Psoas muscle (tissue), 8 donors: ENCODE measurements at places on chromosomes 1 and 21. TPM values are rescaled to one million over a fixed set of nuclear protein-coding genes. Genes with fewer than 3 reads are reported as not detected.

- no peak for DNase-seq
These were observed 49.8 kb upstream of the OLIG2 start for GRCh38 chr21:32975811-32976431.

- DNase-seq = peak; percentile 70
These were observed 787 bp downstream of the JAK1 start for GRCh38 chr1:64965366-64966157.

DNA sequence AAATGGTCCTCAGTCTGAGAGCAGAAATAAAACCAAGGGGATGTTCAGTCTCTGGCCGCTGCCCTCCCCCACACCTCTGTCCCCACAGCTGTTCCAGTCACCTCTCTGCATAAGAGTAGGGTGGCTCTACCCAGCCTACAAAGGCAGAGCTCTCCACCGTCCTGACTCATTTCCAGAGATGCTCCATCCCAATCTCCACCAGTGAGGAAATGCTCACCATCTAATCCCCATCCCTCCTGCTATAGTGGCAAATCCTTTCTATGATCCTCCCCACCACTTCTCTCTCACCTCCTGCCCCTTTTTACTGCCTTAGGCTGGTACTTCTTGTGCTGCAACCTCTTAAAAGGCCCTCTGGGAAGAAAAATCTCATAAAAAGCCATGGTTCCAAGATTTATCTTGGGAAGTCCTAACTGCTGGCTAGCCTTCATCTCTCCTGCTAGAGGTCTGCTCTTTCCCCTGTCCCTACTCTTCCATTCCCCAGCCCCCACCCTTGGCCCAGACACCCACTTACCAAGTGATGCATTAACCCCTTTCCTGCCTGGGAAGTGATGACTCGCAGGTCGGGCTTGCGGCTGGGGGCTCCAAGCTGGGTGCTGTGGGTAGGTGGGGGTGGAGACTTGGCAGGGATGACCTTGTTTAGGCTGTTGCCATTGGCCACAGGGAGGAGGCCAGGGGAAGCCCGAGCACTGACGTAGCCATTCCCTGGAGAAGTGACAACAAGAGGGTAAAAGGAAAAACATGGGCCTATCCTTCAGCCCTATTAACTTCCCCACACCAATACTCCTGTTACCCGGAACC, 23.9 kb downstream of the MEF2D start:
- DNase-seq = peak; percentile 35

- no peak for DNase-seq
These were observed 54.8 kb downstream of the SIPA1L2 start for GRCh38 chr1:232574889-232575762.

- DNase-seq = no peak
These were observed 15.2 kb downstream of the NR5A2 start for GRCh38 chr1:200042552-200043335.

DNA sequence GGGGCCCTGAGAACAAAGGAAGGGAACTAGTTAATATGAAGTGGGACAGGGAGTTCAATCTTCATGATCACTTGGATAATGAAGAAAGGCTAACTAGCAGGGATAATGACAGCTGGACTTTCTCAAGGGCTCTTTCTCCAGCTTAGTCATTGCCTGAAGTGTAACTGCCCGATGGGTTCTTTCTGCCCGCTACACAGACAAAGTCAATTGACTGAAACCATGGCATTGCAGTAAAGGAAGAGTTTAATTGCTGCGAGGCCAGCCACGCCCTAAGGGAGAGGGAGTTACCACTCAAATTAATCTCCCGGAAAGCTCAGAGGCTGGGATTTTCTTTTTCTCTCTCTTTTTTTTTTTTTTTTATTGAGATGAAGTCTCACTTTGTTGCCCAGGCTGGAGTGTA, 16.6 kb upstream of the SLC2A5 start:
- no peak for DNase-seq

DNA sequence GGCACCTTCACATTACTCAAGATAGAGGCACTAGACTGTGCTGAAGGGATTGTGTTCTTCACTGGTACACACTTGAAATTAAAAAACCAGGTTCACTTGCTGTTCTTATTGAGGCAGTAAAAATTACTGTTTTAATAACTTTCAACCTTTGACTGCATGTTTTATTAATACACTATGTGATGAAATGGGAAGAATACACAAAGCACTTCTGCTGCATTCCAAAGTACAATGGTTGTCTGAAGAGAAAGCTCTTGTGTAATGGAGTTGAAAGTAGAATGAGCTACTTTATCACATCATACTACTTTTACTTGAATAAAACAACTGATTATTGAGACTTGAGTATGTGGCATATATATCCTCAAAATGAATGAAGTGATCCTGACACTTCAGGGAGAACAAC, 49.7 kb downstream of the LRRC8C start:
- no peak for DNase-seq

GRCh38 chr1:30991862-30992606, 73.5 kb downstream of the PUM1 start:
- no peak for DNase-seq

DNA sequence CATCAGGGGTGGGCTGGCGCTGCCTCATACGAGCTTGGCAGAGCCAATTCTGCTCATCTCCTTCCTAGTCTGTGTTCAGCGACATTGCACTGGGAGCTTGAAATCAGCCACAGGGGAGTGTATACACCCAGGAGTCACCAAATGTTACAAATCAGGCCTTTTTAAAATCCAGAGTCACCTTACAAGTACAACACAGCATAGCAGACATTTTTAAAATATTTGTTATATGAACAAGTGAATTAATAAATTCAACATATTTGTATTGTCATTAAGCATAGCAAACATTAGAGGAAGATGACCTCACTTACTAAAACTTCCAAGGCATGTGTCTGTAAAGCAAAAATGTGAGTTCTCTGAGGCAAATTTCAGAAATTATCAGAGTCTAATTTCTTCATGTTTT, 210.0 kb downstream of the HLX start:
- no peak for DNase-seq

DNA sequence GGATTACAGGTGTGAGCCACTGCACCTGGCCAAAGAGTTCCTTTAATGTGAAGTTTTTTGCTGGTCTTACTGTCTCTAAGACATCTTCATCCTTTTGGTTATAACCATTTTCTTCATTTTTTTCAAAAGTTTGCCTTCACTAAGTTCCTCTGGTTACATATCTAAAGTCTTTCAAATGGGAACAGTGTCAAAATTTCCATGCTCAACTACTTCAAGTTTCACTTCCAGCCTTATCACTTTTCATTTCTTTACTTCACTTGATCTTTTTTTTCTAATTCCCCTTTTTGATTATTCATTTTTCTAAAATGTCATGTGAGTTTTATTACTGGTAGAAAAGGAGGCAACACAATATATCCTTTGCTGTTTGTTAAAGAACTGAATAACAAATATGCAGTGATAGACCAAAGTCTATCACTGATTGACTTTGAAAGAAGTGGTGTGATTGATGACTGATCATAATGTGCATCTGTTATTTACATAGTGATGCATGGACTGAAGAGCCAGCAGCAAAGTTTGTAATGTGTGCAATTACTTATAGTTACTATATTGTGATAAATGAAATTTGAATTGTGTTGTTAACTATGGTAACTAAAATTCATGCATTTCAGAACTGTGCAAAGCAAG, 16.0 kb upstream of the ZFYVE9 start:
- no peak for DNase-seq

DNA sequence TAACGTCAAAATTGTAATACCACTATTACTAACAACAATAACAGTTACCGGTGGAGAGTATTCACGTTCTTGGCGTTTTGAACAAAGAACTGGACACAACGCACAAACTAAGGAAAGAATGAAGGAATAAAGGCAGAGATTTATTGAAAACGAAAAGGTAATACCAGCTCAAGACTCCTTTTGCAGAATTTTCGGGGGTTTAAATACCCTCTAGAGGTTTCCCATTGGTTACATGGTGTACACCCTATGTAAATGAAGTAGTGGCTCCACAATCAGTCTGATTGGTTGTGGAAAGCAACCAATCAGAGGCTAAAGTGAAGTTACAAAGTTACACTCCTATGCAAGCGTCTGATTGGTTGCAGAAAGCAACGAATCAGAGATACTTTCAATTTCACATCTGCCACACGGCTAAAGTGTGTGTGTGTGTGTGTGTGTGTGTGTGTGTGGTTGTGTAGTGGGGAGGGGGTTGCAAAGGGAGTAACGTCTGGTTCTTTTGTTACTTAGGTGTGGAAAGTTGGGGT, 1.1 kb upstream of the GTF2B start:
- no peak for DNase-seq

DNA sequence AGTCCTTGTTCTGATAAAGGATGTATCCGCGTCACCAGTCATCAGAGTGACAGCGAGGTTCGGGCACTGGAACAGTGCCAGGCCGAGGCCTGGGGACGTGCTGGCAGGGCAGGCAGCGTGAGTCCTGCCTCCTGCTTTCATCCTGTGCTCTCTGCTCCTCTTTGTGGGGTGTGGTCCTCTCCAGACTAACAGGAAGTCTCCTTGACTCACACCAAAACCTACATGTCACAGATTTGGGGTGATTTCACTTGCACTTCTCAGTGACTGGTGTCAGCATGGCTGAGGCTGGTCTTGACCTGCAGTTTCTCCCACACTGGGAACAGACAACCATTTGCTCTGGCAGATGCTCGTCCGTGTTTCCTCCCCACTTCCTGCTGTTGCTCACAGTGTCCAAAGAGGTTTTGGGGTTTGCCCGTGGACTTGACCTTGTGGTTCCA, 8.8 kb upstream of the NLRP3 start:
- DNase-seq = peak; percentile 31

DNA sequence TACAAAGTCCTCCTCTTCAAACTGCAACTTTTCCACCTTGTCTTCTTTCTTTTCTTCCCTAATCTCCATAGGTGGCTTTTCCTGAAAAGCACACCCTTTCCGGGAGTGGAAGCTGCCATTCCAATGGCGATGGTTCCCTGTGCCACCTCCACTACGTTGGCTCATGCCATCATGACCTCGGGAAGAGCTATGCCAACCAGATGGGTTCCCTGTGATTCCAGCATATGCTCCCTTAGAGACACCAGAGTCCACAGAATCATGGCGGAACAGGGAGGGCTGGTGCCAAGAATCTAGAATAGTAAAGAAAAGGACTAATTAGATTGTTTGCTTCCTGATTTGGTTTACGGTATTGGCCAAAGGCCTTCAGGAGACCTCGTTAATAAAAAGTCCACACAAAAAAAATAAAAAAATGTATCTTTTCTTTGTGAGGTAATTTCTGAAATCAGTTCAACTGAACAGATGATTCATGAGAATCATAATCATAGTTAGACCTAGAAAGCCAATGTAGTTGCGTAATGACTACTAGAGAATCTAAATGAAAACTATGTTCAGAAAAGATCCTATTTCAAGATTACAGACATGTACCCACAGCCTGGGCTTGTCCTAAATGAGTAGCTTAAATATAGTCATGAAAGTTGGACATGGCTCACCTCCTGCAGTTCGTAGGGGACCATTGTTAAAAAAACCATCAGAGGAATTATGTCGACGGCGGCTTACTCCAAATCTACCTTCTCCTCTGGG, 30.9 kb upstream of the CCDC17 start:
- no peak for DNase-seq

DNA sequence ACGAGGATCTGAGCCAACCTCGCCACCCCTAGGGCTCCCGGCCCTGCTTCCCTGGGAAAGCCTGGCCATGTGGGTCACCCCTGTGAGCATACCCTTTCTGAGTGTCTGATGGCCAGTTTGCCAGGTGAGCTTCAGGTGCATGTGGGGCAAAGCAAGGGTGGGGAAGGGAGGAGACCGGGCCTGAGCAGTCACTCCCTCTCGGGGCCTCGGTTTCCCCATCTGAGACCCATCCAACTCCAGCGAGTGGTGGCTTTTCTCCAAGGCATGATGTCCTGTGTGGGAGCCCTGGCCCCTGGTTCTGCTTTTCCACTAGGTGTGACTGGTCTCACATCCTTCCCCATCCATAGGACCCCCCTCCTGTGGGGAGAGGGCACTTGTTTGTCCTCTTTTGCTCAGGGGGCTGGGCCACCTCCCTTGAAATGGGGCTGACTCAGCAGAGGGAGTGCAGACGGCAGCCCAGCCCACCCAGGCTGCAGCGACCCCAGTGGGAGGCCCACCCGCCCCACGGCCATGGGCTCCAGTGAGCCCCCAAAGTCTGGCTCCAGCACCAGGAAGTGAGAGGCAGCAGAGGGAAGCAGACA, 1.7 kb upstream of the WNT9A start:
- DNase-seq = no peak

DNA sequence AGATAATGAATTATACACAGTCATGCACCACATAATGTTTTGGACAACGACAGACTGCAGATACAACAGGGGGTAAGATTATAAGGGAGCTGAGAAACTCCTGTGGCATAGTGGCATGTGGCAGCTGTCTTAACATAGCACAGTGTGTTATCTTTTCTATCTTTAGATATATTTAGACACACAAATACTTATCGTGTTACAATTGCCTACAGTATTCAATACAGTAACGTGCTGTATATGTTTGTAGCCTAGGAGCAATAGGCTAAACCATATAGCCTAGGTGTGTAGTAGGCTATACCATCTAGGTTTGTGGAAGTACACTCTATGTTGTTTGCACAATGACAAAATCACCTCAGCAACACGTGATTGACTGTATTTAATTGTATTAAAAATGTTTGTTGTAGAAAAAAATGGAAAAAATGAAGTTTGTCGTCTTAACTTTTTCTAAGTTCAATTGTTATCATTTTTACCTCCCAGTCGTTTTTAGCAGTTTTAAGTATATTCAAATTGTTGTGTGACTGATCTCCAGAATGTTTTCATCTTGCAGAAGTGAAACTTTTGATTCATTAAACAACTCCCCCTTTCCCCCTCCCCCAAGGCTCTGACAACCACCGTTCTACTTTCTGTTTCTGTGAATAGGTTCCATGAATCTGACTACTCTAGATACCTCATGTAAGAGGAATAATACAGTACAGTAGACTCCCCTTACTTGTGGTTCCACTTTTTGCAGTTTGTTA, 351.0 kb upstream of the B3GALT2 start:
- DNase-seq = no peak

DNA sequence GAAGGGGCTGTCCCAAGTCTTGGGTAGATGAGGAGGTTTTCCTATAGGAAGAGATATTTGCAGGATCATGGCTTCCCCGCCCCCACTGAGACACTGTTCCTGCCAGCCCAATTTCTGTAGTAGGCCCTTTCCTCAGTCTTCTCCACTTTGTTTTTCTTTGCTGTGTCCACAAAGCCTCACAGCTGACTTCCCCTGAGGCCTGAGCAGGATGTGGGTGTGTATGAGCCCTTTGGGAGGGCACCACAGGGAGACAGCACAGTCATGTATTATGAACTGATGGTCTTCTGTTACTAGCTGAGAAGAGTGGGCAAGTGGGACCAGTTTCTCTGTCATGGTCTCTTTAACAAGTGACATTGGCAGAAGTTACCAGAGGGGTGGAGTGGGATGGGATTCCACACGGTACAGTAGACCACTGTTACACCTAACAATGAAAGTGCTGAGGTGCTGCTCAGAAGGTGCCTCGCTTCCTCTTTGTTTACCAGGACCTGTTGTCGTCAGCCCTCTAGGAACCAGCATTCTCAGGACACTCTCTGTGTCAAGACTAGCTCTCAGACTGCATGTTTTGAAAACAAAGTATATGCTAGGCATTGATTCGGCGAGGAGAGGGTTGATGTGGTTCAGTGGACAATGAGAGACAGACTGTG, 253.8 kb upstream of the HOOK1 start:
- no peak for DNase-seq

- DNase-seq = no peak
These were observed 1.1 kb upstream of the SLC1A7 start for GRCh38 chr1:53143527-53143926.

The EPHA10 gene
- total RNA-seq = not detected

The FMO2 gene
- total RNA-seq = 16.3 TPM

The LCE1C gene
- total RNA-seq = not detected

The PKLR gene
- total RNA-seq = not detected

The AMY2A gene
- 0.38 TPM for total RNA-seq

The ERG gene
- total RNA-seq = 10.2 TPM

The ZP4 gene
- not detected for total RNA-seq

The FHAD1 gene
- total RNA-seq = not detected

The C1orf52 gene
- 20.7 TPM for total RNA-seq
